ENCODE measurements at places on chromosomes 13 and 19.

- DNase-seq: no peak
Measured at GRCh38 chr19:53659292-53659691, 27.5 kb downstream of the DPRX start.

DNA sequence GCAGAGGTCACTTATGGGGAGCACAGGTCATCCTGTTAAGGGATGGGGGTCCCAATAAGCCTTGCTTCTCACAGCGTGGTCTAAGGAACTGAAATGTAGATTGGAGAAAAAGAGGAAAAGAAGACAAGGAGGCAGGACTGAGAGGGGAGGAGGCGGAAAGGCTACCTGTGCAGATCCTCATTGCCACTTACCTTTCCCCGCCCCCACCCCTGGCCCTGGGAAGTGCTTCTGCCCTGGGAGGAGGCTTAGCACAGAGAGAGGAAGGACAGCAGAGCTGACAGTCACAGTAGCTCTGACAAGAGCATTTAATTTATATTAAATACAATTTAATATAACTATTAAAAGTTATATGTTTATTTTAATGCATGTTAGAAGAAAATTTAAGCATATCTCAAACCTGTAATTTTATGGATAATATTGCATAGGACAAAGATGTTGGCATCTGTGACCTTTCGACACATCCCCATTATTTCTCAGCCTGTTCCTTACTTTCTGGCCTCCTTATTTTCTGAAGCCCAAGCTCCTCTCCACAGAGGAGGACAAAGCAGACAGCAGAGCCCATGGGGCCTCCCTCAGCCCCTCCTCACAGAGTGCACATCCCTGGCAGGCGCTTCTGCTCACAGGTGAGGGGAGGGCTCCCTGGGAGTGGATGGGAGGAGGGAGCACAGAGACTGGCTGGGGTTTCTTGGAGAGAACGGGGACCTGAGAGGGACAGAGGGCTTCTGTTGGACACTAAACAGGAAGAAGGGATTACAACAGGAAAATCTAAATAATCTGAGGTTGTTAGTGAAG lies 23.4 kb downstream of the CEACAM21 start:
- DNase-seq: no peak

GRCh38 chr13:42626176-42626860 lies 52.4 kb downstream of the TNFSF11 start:
- no peak for DNase-seq

DNA sequence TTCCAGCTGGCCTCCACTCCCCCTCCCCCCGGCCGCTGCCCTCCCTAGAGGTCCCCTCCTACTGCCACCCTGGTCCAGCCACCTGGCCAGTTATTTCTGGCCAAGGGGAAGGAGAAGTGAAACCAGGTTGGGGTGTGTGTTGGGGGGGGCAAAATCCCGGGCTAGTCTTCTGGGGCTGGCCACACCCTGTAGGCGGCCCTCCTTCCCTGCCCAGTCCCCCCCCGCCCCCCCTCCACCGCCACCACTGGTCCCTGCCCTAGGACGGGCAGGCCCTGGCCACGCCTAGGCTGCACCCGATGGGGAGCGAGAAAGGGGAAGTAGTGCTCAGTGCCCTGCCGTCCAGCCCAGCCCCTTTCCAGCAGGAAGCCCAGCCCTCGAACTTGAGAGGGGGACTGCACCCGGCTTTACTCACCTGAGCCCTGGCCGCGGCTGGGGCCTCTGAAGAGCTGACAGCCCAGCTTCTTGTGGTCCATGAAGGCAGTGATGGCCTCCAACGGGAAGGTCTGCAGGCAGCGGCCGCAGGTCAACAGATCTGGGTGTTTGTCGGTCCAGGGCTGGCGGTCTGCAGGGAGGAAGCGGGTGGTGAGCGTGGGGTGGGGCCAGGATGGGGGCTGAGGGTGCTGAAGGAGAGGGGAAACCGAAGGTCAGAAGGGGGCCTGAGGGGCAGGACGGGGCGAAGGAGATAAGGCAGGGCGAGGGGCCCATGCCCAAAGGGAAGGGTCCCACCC lies 813 bp downstream of the ZNF296 start:
- DNase-seq: no peak

- DNase-seq: no peak
Measured at GRCh38 chr13:53127373-53127772, 98.8 kb downstream of the OLFM4 start.

- DNase-seq: no peak
Measured at GRCh38 chr19:40674291-40674690, 16.2 kb downstream of the NUMBL start.

- no peak for DNase-seq
Measured at GRCh38 chr13:111326981-111327642, 6.7 kb downstream of the TEX29 start.

- DNase-seq: no peak
Measured at GRCh38 chr19:13790354-13790753, 4.9 kb upstream of the ZSWIM4 start.

- DNase-seq: no peak
Measured at GRCh38 chr13:46894568-46894967, 2.3 kb downstream of the HTR2A start.

GRCh38 chr13:95279016-95279415 lies 22.2 kb downstream of the ABCC4 start:
- DNase-seq: no peak

DNA sequence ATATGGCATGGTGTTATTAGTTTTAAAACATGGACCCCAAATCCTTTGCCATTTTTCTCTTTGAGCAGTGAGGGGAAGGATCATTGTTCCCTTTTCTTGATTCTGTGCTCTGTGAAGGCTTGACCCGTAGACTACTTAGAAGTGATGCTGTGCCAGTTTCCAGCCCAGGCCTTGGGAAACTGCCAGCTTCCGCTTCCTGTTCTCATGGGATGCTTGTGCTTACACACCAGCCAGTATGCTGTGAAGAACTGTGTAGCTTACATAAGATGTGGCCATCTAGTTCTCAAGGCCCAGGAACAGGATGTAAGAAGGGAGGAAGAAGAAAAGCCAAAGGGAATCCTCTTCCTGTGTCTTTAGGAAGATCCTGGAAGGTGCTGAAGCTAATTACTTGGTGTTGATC lies 180.9 kb downstream of the PCCA start:
- no peak for DNase-seq

DNA sequence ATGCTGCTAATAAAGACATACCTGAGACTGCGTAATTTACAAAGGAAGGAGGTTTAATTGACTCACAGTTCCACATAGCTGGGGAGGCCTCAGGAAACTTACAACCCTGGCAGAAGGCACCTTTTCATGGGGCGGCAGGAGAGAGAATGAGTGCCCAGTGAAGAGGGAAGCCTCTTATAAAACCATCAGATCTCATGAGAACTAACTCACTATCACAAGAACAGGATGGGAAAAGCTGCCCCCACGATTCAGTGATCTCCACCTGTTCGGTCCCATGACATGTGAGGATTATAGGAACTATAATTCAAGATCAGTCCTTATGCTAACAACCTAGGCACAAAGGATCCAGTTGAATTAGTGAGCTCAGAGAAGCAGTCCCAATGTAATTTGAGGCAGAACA lies 59.4 kb downstream of the GPC6 start:
- no peak for DNase-seq

DNA sequence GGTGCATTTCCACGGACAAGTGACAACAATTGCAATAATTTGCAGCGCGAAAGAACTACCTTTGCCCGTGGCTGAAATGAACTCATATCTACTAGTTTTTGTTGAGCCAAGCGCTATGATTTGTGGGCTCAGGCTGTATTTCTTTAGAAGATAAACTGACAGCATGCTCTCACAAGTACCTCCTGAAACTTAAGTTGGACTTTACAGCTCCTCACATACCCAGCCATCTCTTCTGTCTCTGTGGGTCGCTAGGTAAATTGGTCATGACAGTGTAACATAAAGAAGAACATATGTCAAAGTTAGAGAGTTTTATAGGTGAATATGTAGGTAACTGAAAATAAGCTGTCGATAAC lies 839 bp downstream of the COG6 start:
- DNase-seq: no peak

- no peak for DNase-seq
Measured at GRCh38 chr13:46380242-46380641, 6.8 kb downstream of the RUBCNL start.

DNA sequence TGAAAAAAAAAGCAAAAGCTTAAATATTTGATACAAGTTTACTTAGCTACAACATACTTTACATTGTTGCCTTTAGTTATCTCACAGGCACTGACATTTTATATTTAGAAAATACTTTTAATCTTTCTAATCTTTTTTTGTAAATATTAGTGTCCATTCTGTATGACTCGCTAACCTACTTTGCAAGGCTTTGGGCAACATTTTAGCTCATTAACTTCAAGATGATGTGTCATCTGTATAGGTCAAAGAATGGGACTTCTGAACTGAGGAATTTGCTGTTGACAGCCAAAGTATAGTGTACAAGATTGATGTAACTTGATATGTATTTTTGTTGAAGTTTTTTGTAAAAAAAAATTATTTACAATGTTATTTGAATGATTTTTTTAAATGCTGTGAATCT lies 2.7 kb upstream of the C1QTNF9 start:
- DNase-seq: no peak

DNA sequence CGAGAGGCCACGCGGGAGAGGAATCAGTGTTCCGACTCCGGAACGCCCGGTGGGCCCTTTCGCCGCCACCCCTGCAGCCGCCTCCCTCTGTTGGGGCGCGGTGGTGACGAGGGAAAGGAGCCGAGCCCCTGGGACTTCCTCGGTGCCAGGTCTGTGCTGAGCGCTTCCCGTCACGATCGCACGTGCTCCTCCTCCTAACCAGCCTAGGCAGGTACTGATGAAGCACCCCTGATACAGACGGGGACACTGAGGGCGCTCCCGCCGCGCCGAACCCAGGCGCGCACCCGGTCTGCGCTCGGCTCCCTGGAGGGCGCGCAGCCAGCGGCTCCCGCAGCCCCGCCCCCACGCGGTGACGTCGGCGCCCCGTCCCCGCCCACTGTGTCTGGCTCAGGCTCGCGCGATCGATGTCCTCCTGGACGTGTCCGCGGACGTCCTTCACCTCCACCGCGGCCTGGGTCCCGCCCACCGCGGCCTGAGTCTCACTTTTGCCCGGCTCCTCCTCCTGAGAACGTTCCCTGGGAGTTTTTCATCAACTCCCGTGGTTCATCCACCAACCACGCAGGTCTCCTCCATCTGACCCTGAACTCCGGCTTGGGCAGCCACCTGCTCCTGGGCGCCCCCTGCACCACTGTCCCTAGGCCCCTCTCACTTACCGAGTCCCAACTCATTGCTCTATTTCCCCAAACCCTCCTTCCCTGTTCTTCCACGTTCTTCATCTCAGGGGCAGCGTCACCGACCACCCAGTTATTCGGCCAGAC lies 2.6 kb upstream of the KLK15 start:
- DNase-seq: no peak

DNA sequence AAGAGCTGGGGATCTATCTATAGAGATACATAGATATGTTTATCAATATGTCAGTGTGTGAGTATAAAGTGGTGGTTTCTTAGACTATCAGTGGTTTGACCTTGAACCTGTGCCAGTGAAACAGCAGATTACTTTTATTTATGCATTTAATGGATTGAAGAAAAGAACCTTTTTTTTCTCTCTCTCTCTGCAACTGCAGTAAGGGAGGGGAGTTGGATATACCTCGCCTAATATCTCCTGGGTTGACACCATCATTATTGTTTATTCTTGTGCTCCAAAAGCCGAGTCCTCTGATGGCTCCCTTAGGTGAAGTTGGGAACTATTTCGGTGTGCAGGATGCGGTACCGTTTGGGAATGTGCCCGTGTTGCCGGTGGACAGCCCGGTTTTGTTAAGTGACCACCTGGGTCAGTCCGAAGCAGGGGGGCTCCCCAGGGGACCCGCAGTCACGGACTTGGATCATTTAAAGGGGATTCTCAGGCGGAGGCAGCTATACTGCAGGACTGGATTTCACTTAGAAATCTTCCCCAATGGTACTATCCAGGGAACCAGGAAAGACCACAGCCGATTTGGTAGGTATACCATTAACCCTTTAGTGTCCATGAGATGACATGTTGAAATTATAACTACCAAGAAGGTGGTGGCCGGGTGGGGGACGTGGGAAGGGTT lies 880 bp downstream of the FGF9 start:
- no peak for DNase-seq

DNA sequence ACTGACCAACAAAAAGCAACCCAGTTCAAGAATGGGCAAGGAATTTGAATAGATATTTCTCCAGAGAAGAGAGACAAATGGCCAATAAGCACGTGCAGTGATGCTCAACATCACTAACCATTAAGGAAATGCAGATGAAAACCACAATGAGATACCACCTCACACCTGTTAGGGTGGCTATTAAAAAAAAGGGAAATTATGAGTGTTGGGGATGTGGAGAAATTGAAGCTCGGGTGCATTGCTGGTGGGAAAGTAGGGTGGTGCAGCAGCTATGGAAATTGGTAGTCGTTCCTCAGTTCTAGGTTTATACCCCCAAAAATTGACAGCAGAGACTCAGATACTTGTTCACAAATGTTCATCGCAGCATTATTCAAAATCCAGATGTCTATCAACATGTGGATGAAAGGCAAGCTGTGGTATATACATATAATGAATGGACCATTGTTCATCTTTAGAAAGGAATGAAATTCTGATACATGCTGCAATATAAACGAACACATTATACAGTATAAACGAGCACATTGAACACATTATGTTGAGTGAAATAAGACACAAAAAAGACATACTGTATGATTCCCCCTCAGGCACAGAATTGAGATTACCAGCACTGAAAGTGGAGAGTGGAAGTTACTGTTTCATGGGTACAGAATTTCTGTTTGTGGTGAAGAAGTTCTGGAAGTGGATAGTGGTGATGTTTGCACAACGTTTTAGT lies 927 bp downstream of the CHAMP1 start:
- DNase-seq: no peak

- DNase-seq: no peak
Measured at GRCh38 chr13:28609926-28610325, 49.0 kb upstream of the POMP start.

GRCh38 chr13:44802491-44802890 lies 186.8 kb downstream of the NUFIP1 start:
- DNase-seq: no peak

- DNase-seq: no peak
Measured at GRCh38 chr13:52673465-52673864, 20.8 kb downstream of the SUGT1 start.

DNA sequence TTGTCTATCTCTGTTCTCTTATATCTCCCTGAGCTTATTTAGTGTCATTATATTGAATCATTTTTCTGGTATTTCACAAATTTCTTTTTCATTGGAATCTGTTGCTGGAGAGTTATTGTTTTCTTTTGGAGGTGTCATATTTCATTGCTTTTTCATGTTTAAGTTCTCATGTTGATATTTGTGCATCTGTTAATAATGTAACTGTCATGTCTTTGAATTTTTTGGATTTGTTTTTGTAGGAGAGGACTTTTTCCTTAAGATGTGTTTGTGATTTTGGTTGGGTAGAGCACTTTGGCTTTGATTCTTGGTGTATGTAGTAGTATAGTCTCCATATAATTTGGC lies 64.0 kb downstream of the DNAJC3 start:
- DNase-seq: no peak

DNA sequence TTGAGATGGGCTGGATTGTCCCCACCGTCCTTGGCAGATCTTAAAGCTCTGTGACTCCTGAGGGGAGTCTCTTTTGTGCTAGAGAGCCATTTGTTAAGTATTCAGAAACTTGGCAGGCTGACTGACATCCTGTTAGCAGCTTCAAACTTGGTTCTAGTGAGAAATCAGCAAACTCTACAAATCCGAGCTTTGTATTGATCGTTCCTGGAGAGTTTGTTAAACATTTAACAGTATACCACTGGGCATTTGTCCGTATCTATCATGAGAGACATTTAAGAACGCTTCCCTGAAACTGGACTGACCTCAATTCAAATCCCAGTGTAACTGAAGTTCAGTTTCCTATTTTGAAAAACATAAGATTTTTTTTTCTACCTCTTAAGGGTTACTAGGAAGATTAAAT lies 3.1 kb downstream of the ATP12A start:
- no peak for DNase-seq

- DNase-seq: no peak
Measured at GRCh38 chr19:44303320-44303719, 1.5 kb downstream of the ZNF235 start.
